ENCODE measurements at places on chromosomes 11 and 22.

DNA sequence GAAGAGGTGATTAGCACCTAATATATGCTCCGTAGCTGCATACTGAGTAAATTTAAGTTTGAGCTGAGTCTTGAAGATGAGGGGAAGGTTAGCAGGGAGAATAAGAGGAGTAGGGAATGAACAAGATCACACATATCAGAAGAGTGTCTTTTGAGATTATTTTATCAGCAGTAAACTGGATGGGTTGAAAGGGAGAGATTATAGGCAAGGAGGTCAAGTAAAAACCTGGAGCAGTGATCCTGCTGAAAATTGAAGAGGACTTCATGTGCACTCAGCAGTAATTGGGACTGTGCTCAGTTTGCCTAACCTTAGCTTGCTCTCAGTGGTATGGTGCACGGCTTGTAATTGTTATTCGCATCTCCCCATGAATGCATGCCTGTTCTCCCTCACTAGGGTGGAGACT, 79.5 kb upstream of the PICALM start:
- no peak for DNase-seq

DNA sequence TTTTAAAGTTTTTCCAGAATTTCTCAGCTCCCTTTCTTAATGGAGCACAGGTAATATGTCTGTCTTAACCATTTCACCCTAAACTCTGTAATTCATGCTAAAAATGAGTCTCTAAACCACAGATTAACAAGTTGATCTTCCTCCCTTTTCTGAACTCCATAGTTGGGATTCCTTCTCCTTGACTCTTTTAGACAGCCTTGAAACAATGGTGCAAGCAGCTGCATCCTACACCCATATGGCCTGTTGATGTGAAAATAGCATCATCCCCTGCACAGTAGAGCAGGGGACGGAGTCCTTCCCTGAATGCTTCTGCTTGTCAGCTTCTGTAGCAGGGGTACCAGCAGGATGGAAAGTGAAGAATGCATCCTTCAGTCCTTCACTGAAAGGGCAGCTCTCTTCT, 192.8 kb upstream of the SORL1-AS1 start:
- DNase-seq, result no peak

- DNase-seq, result no peak
These were observed 17.6 kb downstream of the VSTM5 start for GRCh38 chr11:93832780-93833179.

DNA sequence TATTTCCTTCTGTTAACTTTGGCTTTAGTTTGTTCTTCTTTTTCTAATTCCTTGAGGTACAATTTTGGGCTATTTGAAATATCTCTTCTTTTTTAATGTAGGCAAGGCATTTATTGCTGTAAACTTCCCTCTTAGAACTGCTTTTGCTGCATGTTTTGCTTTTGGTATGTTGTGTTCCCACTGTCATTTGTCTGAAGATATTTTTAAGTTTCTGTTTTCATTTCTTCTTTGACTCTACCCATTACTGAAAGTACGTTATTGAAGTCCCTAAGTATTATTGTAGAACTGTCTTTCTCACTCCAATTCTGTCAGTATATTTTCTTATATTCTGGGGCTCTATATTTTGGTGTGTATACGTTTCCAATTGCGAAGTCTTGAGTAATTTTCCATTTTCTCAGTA, 77.9 kb downstream of the KCNQ1OT1 start:
- no peak for DNase-seq

DNA sequence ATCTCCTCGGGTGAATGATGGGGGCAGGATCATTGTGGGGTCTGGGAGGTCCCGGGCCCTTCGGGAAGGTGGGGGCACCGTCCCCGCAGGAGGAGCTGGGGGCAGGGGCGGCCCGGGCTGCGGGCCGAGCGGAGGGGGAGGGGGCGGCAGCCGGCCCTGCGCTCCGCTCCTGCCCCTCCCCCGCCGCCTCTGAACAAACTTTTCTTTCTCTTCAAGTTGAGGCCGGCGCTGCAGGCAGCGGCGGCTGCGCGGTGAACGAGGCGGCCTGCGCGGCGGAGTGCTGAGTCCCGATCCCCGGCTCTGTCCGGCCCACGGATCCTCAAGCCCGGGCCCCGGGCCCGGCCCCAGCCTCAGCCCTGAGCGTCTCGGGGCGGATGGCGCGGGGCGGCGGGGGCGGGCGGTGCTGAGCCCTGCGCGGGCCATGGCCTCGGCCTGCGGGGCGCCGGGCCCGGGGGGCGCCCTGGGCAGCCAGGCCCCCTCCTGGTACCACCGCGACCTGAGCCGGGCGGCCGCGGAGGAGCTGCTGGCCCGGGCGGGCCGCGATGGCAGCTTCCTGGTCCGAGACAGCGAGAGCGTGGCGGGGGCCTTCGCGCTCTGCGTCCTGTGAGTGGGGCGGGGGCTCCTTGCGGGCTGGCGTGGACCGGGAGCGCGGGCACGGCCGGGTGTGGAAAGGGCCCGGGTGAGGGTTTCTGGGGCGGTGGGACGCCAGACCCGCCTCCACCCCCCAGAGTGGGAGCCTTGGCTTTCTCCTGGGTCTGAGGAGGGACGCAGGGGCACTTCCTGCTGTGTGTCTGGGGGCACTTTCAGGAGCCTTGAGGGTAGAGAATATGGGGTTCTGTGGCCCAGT, at the start of gene INPPL1:
INPPL1 (plus strand) TSS at position 204 of the 847 bp plus-strand sequence; CDS start at position 422, 218 bp downstream.
- DNase-seq, result no peak

Measured in effector memory CD4-positive, alpha-beta T cell (primary cell).